ENCODE measurements at places on chromosomes 12 and 14. TPM values are rescaled to one million over a fixed set of nuclear protein-coding genes. Genes with fewer than 3 reads are reported as not detected.
A peak's percentile ranks its signal among the peaks of the same experiment; 100 is the strongest.

- H3K27me3 ChIP-seq = no peaks in the 10 kb centered on the region
- H3K27ac ChIP-seq = no peak overlapping the region
- no peak overlapping the region for H3K4me3 ChIP-seq
- no peaks in the 10 kb centered on the region for H3K4me1 ChIP-seq
- DNase-seq = no peak
Measured at GRCh38 chr12:94010307-94010706, 138.1 kb upstream of the PLXNC1 start.

Gene CBLN3
- 5.9 TPM for total RNA-seq

GRCh38 chr12:110361216-110361615 lies 42.3 kb downstream of the ANAPC7 start:
- DNase-seq = no peak
- peaks cover 20% of the 10 kb centered on the region for H3K4me1 ChIP-seq
- H3K4me3 ChIP-seq = no peak overlapping the region
- no peaks in the 10 kb centered on the region for H3K27me3 ChIP-seq
- H3K36me3 ChIP-seq = no peaks in the 10 kb centered on the region

GRCh38 chr14:52119030-52119429 lies 50.2 kb upstream of the NID2 start:
- no peak overlapping the region for H3K4me3 ChIP-seq
- H3K27ac ChIP-seq = no peak overlapping the region
- H3K36me3 ChIP-seq = no peaks in the 10 kb centered on the region
- no peaks in the 10 kb centered on the region for H3K4me1 ChIP-seq
- DNase-seq = no peak
- no peaks in the 10 kb centered on the region for H3K27me3 ChIP-seq

- no peak overlapping the region for H3K4me3 ChIP-seq
- H3K4me1 ChIP-seq = no peaks in the 10 kb centered on the region
- no peak overlapping the region for H3K27ac ChIP-seq
- H3K27me3 ChIP-seq = no peaks in the 10 kb centered on the region
Measured at GRCh38 chr12:98939350-98939749, 294.3 kb downstream of the APAF1 start.

GRCh38 chr12:79615596-79616560 lies 74.9 kb downstream of the PAWR start:
- H3K4me3 ChIP-seq = no peak overlapping the region
- peak; percentile 38 for DNase-seq
- no peaks in the 10 kb centered on the region for H3K4me1 ChIP-seq
- no peaks in the 10 kb centered on the region for H3K36me3 ChIP-seq
- H3K27me3 ChIP-seq = no peaks in the 10 kb centered on the region
- no peak overlapping the region for H3K27ac ChIP-seq

GRCh38 chr12:97276661-97277429 lies 185.8 kb upstream of the RMST start:
- H3K4me1 ChIP-seq = no peaks in the 10 kb centered on the region
- no peak for DNase-seq
- H3K27ac ChIP-seq = no peak overlapping the region
- no peak overlapping the region for H3K4me3 ChIP-seq

DNA sequence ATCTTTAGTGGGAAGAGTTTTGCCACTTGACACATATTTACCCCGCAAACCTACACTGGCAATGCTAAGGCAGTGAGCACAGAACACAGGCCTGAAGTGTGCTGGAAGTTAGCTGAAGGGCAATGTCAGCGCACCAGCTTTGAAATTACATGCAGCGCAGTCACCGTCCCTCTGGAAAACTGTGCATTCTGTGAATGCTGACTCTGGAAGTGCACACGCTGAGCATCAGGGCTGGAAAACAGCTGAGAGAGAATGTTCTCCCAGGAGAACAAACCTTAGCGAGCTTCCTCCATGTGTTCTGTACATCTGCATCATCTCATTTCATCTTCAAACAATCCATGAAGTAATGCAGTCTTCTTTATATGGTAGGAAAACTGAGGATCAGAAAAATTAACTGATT lies 448.2 kb downstream of the NRXN3 start:
- no peaks in the 10 kb centered on the region for H3K4me1 ChIP-seq
- no peaks in the 10 kb centered on the region for H3K36me3 ChIP-seq
- H3K27ac ChIP-seq = no peak overlapping the region
- no peak overlapping the region for H3K4me3 ChIP-seq
- no peaks in the 10 kb centered on the region for H3K27me3 ChIP-seq

DNA sequence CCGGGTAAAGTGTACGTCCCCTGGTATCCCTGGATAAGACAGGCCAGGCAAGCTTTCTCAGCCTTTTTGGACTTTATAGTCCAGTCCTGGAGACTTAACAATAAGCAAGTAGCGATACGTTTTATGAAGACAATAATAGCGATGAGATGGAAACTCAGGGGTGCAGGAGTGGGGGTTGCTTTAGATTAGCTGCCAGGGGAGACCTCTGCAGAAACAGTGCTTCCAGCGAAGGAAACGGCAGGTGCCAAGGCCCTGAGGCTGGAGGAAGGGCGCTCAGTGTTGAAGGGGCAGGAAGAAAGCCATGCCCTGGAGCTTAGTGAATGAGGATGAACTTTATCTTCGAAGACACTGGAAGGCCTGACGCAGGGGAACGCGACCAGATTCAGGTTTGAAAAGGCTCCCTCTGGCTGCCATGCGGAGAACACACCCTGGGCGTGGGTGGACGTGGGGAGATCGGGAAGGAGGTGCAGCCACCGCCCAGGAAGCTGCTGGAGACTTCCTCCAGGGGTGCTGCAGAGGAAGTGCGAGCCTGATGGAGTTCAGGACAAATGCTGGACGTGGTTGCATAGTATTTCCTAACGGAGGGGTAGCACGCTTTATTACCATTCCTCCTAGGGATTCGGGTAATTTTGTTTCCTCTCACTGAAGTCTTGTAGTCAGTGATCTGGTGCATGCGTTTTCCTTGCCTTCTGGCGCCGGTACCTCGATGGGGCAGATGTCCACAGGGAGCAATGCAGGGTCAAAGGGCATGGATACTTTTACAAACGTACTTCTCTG lies 26.1 kb upstream of the UBC start:
- peak overlapping the region; percentile 39 for H3K4me3 ChIP-seq
- no peaks in the 10 kb centered on the region for H3K27me3 ChIP-seq
- peak overlapping the region; percentile 93 for H3K27ac ChIP-seq
- DNase-seq = peak; percentile 82
- no peaks in the 10 kb centered on the region for H3K4me1 ChIP-seq
- H3K36me3 ChIP-seq = peaks cover 5% of the 10 kb centered on the region

Gene ADSS1
- 5.3 TPM for total RNA-seq

Gene RASSF9
- 8.2 TPM for total RNA-seq

DNA sequence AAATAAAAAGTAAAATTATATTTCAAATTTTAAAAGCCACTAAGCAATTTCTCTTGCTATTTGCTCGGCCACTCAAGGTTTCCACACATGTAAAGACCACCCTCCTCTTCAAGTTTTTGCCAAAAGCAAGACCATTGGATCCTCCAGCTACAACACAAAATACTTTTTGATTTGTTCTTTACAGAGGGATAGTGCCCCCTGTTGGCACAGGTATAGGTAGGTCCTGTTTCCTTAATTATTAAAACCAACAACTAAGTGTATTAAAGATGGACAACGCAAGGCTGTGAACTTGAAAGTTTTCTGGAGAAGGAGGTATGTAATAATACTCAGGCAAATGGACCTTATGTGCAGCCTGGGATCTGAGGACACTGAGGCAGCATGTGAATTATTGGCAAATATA lies 23.8 kb downstream of the ATP6V1D start:
- H3K4me3 ChIP-seq = no peak overlapping the region
- no peaks in the 10 kb centered on the region for H3K4me1 ChIP-seq
- no peak for DNase-seq
- no peaks in the 10 kb centered on the region for H3K36me3 ChIP-seq
- no peak overlapping the region for H3K27ac ChIP-seq

Gene PSME2
- 224 TPM for total RNA-seq

Gene GLS2
- total RNA-seq = 5.9 TPM

- no peaks in the 10 kb centered on the region for H3K4me1 ChIP-seq
- DNase-seq = no peak
- no peak overlapping the region for H3K27ac ChIP-seq
- H3K27me3 ChIP-seq = no peaks in the 10 kb centered on the region
- H3K36me3 ChIP-seq = no peaks in the 10 kb centered on the region
Measured at GRCh38 chr12:75837700-75838099, 193.9 kb downstream of the PHLDA1 start.

- no peak overlapping the region for H3K27ac ChIP-seq
- H3K36me3 ChIP-seq = no peaks in the 10 kb centered on the region
Measured at GRCh38 chr14:99073431-99073830, 198.6 kb downstream of the BCL11B start.

GRCh38 chr12:64522316-64522715 lies 70.4 kb downstream of the TBK1 start:
- no peaks in the 10 kb centered on the region for H3K36me3 ChIP-seq
- no peak overlapping the region for H3K4me3 ChIP-seq
- H3K4me1 ChIP-seq = no peaks in the 10 kb centered on the region
- no peak overlapping the region for H3K27ac ChIP-seq

GRCh38 chr12:95218150-95219133 lies 835 bp downstream of the VEZT start:
- no peak for DNase-seq
- H3K4me1 ChIP-seq = peaks cover 4% of the 10 kb centered on the region
- peak overlapping the region; percentile 82 for H3K4me3 ChIP-seq
- no peaks in the 10 kb centered on the region for H3K27me3 ChIP-seq
- peak overlapping the region; percentile 95 for H3K27ac ChIP-seq
- H3K36me3 ChIP-seq = no peaks in the 10 kb centered on the region

DNA sequence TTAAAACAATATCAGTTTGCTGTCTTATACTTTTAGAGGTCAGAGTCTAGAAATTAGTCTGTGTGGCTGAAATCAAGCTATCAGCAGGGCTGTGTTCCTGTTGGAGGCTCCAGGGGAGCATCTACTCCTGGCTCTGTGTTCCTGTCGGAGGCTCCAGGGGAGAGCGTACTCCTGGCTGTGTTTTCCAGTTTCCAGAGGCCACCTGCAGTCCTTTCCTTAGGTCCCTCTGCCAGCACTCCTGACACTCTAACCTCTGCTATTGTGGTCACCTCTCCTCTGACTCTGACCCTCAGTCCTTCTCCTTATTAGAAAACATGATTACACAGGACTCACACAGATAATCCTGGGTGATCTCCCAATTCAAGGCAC lies 1140.7 kb upstream of the TMEM132C start:
- no peak for DNase-seq
- H3K27ac ChIP-seq = no peak overlapping the region
- H3K36me3 ChIP-seq = no peaks in the 10 kb centered on the region
- no peaks in the 10 kb centered on the region for H3K4me1 ChIP-seq
- H3K4me3 ChIP-seq = no peak overlapping the region

DNA sequence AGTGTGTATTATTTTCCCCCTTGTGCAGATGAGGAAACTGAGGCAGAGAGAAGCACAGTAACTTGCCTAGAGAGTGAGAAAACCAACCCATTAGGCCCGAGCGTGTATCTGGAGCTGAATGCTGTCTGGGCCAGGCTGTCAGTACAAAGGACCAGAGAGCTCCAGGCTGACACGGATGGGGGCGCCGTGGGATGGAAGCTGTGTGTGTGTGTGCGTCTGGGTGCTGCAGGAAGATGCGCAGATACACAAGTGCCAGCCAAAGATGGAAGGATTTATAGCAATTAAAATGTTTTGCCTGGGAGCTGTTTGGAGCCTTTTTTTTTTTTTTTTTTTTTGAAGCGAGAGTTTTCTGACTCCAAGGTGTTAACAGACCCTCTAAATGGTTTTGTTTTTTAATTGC lies 53.7 kb upstream of the GPATCH2L start:
- no peaks in the 10 kb centered on the region for H3K36me3 ChIP-seq
- H3K27ac ChIP-seq = no peak overlapping the region
- no peaks in the 10 kb centered on the region for H3K27me3 ChIP-seq

Gene PIANP
- 0.18 TPM for total RNA-seq

Gene OR11H7
- total RNA-seq = not detected

Gene RAD9B
- total RNA-seq = 0.55 TPM

DNA sequence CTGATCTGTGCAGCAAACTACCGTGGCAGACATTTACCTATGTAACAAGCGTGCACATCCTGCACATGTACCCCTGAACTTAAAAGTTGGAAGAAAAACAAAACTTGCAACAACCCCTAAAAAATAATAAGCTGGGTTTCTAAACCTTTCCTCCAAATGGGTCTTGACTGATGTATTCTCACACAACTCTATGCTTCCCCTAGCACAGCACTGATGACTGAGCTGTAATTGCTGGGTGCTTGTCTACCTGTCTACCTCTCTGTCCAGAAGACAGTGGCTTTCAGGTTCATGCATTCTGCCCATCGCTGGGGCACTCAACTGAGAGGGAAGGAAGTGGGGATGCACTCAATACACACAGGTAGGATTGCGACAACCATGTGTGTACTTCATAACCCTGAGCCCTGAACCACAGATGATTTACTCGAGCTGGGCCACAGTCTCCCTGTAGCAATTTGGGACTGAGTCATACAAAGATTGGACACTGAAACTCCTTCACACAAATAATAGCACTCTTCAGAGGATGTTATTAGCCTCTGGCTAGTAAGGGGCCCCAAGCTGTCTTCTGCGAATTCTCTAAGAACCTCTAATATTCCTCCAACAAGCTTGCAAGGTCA lies 44.8 kb upstream of the TMPO start:
- no peaks in the 10 kb centered on the region for H3K4me1 ChIP-seq
- H3K27ac ChIP-seq = no peak overlapping the region
- no peak for DNase-seq
- H3K36me3 ChIP-seq = no peaks in the 10 kb centered on the region
- H3K27me3 ChIP-seq = no peaks in the 10 kb centered on the region

DNA sequence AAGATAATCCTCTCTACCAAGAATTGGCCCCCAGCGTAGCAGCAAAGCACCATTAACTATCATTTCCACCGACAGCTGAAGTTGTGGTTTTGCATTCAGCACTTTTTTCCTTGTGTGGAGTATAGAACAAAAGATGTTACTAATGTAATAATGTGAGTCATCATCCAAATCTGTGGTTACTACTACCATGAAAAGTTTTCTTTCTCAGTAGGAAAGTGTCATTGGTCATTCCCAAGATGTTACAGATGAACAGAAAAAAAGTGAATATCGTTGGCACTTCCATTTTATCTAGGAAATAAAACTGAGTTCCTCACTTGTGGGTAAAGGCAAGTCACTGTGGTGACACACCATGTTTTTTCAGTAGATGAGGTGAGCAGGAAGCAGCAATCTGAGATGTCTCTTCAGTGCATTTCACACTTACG lies 30.3 kb upstream of the IFNG start:
- no peaks in the 10 kb centered on the region for H3K27me3 ChIP-seq
- no peak for DNase-seq
- no peaks in the 10 kb centered on the region for H3K4me1 ChIP-seq

Gene PAPOLA
- 176 TPM for total RNA-seq

Gene LALBA
- not detected for total RNA-seq

- no peak for DNase-seq
- H3K27ac ChIP-seq = no peak overlapping the region
- H3K4me1 ChIP-seq = no peaks in the 10 kb centered on the region
- no peaks in the 10 kb centered on the region for H3K27me3 ChIP-seq
Measured at GRCh38 chr12:128178966-128179365, 88.0 kb upstream of the TMEM132C start.

Gene CLEC2D
- 15.9 TPM for total RNA-seq
